ENCODE measurements at places on chromosomes 5 and 9.

GRCh38 chr5:171849585-171850323, 64.1 kb downstream of the SMIM23 start:
- DNase-seq = no peak

DNA sequence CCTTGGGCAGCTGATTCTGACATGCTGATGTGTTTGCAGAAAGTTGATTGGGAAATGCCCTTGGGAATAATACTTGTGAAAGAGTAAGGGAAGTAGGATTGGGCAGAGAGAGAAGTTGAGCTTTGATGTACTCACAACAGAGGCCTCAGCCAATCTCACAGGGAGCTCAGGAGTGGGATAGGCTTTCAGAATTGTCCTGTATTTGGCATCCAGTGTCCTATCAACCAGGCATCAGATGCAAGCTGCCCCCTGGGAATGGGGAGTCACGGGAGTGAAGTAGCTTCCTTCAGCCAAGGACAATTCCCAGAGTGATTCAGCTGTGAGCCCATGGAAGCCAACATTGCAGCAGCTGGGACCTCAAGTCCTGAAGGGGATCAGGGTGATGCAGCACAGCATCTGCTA, 39.6 kb downstream of the DMAC1 start:
- DNase-seq = no peak

DNA sequence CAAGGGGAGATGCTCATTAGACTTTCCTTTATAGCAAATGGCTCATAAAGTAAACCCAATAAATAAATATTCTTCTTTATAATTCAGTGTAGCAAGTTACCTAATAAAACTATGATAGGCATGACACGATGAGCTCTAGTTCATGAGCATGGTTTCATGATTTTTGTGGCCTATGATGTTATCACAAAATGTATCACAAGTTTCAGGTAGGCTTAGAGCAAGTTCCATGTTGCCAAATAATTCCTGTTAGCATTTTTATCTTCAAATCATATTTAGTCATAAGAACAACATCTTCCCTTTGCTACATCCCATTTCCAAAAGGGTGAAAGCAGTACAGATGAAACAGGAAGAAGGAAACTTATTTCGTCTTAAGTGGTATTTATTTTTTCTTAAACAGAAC, 200.2 kb downstream of the ENC1 start:
- DNase-seq = no peak

- no peak for DNase-seq
Measured at GRCh38 chr5:169385636-169386035, 84.7 kb upstream of the SLIT3 start.

GRCh38 chr9:26319859-26320258, 572.7 kb downstream of the CAAP1 start:
- no peak for DNase-seq

Data from activated T-cell treated with anti-CD3 and anti-CD28 coated beads, Interleukin-2, amount 50 U/mL, for 1 hour (primary cell).